Iris pigment epithelial cell (primary cell): ENCODE measurements at places on chromosomes 1 and 21.

DNA sequence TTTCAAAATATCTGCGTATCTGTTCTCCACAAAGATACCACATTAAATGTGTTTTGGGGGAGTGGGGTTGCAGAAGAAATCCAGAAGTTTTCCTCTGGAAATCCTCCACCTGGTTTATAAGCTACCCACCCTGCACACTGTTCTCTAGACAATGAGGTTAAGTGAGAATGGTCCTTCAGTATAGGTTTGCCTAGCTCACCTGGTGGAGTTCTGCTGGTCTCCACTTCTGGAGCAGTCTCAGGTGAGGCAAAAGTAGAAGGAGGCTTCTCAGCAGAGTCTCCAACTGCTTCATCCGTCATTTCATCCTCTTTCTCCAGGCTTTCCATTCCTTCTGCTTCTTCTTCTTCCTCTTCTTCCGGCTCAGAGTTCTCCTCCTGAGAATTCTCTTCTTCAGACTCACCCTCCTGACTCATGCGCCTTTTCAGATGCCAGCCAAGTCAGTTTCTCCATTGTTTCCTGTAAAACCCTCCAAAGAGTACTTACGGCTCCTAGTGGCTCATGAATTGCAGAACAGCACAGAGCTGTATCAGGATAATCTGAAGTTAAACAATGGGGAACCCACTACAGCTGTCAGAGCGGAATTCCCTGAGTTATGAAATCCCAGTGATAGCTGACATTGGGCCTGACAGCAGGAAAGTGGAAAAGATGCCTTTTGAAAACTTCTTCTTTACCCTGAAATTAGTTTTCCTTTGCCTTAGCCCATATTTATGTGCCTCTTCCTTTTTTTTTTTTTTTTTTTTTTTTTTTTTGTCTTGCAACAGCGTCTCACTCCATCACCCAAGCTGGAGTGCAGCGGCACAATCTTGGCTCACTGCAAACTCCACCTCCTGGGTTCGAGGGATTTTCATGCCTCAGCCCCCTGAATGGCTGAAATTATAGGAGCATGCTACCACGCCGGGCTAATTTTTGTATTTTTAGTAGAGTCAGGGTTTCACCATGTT is 38.5 kb downstream of the MSTO1 start:
- DNase-seq = peak; percentile 92

- DNase-seq = no peak
These were observed 5.8 kb downstream of the CELSR2 start for GRCh38 chr1:109255097-109255651.

DNA sequence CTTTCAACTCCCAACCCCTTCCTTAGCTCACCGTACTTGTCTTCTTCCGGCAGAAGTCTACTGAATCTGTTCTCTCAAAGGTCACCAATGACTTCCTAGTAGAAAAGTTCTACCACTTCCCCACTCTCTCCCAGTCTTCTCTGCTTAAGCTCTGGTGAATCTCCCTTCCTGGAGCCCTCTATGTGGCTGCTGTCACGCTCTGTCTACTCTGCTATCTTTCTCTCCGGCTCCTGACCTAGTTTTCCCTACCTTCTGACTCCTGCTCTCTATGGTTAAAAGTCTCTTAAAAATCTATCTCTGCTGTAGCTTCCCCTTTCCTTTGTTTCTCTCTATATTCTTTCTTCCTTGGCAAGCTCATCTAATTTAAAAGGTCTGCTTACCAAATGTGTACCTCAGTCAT is 350.1 kb upstream of the GREM2 start:
- DNase-seq = no peak

DNA sequence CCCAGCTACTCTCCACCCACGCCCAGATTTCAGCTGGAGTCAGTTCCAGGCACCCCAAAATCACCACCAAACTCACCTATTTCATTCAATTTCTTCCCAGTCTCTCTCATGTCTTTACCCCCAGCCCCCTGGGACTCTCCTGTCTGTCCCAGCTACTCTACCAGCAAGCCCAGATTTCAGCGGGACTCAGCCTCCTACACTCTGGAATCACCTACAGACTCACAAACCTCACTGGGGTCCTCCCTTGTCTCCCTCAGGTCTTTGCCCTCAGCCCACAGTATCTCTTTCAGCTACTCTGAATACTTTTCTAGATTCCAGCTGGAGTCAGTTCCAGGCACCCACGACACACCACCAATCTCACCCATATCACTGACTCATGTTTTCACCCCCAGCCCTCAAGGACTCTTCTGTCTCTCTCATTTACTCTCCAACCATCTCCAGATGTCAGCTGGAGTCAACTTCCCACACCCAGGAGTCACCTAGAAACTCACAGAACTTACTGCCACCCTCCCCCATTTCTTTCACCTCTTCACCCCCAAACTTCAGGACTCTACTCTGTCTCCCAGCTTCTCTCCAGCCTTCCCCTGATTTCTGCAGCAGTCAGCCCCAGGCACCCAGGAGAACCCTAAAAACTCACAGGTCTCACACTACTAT is 1529.3 kb upstream of the TPTE start:
- DNase-seq = no peak

GRCh38 chr21:35428489-35428888 is 379.4 kb upstream of the RUNX1 start:
- DNase-seq = peak; percentile 33

DNA sequence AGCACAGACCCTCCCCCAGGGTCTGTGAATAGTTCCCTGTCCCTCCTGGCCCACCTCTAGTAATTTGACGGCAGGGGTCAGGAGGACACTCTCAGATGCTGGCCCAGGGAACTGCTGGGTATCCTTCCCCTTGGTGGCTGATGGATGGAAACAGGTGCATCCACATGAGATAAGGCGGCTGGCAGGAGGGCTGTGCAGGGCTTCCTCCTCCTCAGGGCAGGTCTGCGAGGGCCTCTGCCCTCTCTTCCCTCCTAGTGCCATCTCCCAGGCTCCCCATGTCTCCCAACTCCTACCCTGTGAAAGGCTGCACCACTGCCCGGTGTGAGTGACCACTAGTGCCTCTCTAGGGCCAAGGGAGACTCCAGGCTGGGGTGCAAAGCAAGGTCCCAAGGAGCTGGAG is 123.9 kb downstream of the GLIS1 start:
- no peak for DNase-seq

- no peak for DNase-seq
These were observed 23.9 kb downstream of the FASLG start for GRCh38 chr1:172682812-172683211.

DNA sequence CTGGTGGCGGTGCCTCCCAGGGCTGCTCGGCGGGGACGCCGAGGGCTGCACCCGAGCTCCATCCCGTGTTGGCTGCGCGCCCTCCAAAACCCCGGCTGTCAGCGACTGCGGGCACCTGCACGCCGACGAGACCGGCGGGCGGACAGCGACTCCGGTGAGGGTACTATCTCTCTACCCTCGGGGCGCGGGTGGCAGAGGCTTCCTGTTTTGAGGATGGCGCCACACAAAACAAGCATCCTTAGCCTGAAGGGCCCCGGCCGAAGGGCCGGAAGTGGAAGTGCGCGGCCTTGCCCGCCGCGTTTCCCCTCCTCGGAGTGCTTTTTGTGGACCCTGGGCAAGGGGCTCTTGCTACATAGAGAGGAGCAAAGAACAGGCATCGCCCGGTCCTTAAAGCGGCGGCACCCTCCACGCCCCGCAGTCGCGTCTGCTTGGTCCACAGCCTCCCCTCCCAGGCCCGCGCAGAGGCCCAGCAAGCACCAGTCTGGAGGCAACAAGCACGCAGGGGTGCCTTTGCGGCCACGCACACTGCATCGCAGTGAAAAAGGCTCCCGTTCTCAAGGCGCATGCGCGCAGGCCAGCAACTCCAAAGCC is 561 bp upstream of the COQ8A start:
- DNase-seq = peak; percentile 44

GRCh38 chr1:25118546-25118945 is 113.8 kb downstream of the SYF2 start:
- DNase-seq = no peak

GRCh38 chr1:9852410-9853248 is 28.9 kb upstream of the CLSTN1 start:
- DNase-seq = peak; percentile 78

- DNase-seq = peak; percentile 10
These were observed 73.1 kb upstream of the TSHB start for GRCh38 chr1:114956570-114956969.

GRCh38 chr1:210367566-210367965 is 38.9 kb downstream of the HHAT start:
- DNase-seq = no peak

DNA sequence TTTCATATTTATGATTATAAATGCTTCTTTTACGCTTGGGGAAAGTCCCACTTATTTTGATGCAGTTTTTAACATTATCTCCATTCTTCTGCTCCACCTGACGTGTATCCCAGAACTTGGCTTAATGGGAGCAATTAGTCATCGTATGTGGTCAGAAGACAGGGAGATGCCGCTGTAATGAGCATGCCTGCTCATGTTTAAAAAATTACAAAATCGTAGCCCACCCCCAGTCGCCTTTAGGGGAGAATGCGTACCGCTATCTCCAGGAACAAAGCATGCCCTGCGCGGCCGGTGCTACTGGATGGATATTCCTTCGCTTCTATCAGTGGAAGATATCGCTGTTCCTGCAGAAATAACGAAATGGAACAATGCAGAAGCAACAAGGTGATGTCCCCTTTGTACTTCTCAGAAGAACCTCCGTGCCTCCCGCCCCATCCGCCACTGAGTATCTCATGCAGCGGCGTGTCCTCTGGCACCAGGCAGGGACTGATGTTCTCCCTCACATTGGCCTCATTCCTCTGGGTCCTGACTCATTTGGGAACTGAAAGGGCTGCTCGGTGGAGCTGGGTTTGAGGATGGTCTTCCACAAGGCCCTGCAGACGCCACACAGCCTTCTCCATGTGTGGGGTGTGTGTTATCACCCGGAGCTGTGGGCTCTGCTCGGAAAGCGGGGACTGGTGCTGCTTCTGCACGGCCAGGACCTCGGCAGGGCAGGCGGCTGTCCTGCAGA is 116.3 kb upstream of the COL6A1 start:
- DNase-seq = peak; percentile 93

DNA sequence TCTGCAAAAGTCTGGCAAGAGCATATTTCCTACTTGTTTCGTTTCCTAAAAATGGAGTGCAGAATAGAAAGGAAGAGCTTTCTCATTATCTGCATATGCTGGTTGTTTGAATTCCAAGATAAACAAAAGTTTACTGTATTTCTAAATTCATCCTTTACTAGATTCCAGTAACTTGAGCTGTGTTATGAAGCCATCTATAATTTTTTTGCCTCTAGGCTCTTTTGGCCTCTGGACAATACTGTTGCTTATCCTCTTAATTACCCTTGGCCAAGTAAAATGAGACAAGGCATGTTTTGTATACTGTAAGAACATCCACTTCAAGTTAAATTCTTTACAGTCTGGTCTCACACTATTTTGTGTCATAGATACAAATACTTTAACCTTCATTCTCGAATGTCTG is 45.6 kb upstream of the HFM1 start:
- peak; percentile 24 for DNase-seq

GRCh38 chr1:7810395-7810794 is 26.3 kb downstream of the PER3 start:
- peak; percentile 97 for DNase-seq

DNA sequence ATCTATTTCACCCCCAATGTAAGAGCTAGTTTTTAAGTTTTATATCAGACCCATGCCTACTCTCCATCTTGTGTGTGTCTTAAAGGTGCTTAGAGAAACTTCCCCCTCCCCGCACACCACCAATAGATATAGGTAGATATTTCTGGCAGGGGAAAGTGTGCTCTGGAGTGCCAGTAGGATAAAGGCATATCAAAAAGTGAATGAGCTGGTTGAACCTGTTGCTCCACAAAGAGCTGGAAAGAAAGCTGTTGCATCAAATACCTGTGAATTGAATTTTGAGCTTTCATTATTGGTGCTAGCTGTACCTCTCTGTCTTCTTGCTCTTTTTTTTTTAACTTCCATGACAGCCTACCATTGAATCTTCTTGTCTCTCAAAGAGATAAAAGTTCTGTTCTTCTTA is 32.8 kb downstream of the ARID1A start:
- DNase-seq = no peak

GRCh38 chr1:110502402-110503151 is 16.4 kb downstream of the KCNA10 start:
- no peak for DNase-seq

GRCh38 chr1:244349581-244350001 is 102.1 kb downstream of the ADSS2 start:
- peak; percentile 62 for DNase-seq

- DNase-seq = no peak
These were observed 130.6 kb downstream of the PTPN14 start for GRCh38 chr1:214420833-214421232.

- DNase-seq = no peak
These were observed 6.1 kb downstream of the PRDM2 start for GRCh38 chr1:13706046-13706445.

DNA sequence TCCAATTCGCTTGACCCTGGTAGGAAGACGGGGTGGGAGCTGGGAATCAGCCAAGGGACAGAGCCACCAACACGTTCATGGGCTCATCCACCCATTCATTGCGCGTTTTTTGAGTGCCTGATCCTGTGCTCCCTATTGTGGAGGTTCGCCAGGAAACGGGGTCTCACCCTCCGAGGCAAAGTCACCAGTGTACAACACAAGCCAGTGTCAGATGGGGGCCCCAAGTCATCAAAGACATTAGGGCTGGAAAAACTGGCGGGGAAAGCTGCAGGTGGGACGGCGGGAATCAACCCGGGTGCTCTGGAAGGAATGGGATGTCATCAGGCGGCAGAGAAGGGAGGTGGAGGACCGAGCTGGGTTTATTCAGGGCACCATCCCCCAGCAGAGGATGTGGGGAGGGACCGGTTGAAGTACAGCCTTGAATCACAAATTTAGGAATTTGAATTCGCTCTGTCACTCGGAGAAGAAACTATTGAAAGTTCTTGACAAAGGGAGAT is 667 bp upstream of the NID1 start:
- no peak for DNase-seq

DNA sequence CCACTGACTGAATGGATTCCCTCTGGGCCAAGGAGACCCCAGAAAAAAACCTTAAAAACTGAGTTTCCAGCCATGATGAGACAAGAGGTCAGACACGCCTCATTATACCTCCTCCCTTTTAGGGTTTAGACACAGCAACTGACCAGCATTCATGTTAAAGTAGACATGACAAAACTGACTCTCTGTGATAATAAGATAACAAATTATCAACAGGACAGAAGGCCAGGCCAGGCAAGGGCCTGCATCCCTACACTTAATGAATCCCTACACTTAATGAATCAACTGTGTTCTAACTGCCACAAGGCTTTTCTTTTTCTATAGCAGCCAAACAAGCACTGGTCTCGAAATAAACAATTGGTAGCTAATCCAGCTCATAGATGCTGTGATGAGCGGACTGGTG is 33.3 kb upstream of the FAM89A start:
- no peak for DNase-seq

- DNase-seq = no peak
These were observed 213.9 kb downstream of the SEC16B start for GRCh38 chr1:177755851-177756560.

- no peak for DNase-seq
These were observed 62.5 kb upstream of the LYST start for GRCh38 chr1:235929216-235929615.
